Tibial nerve (tissue), 4 donors: ENCODE measurements at places on chromosomes 7 and 10.

- DNase-seq, result peak; percentile 40
These were observed 46.7 kb downstream of the PARD3 start for GRCh38 chr10:34768261-34768971.

GRCh38 chr7:21782996-21783395 is 162.7 kb downstream of the CDCA7L start:
- DNase-seq, result no peak

GRCh38 chr7:19353180-19353579 is 208.0 kb upstream of the FERD3L start:
- DNase-seq, result no peak

DNA sequence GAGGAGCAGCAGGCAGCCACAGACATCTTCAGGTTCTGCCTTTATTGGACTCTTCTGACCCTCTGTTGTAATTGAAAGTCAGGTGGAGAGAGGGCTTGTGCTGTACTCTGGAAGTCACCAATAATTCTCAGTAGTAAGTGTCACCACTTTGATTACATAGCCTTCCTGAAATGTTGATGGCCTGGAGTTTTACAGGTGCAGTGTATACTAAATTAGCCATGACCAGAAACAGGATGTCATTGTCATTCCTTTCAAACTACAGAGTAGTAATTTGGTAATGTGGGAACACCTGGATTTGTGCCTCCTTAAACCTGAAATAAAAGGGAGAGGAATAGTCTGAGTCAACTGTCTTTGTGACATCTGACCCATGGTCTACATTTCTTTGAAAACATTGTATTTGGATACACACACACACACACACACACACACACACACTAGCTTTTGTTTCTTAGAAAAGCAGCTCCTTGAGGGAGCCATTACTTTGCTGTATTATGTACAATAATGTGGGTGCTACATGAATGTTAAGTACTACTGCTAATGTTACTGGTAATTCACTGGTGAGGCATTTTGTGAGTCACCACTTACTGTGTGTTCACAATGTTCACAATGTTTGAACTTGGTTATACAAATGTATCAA is 19.6 kb downstream of the ARL4A start:
- DNase-seq, result no peak

DNA sequence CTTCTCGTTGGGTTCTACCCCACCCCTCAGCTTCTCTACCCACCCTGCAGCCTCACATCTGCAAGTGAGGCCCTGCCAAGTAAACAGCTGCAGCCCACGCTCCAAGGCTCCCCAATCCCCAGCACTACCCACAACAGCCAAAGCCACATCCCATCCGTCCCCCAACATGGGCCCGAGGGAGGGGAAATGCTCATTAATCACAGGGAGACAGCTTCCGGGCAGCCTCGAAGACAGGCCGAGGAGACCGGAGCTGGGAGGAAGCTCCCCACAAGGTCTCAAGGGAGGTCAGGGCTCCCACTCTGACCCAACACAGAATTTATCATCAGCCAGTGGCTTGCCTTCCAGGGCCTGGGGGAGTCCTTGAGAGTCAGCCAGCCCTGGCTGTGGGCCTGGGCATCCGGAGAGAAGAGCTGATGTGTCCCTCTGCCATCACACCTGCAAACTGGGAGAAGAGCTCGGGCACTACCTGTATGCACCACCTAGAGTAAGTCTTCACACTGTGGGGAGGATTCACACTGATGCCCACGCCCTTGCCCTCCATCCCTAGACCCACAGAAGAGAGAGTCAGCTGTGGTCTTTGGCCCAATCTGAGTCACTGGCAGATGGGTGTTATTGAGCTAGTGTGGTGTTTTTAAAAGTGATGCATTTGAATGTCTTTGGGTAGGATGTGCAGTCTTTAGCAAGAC is 115.5 kb upstream of the ZMIZ1 start:
- DNase-seq, result no peak

DNA sequence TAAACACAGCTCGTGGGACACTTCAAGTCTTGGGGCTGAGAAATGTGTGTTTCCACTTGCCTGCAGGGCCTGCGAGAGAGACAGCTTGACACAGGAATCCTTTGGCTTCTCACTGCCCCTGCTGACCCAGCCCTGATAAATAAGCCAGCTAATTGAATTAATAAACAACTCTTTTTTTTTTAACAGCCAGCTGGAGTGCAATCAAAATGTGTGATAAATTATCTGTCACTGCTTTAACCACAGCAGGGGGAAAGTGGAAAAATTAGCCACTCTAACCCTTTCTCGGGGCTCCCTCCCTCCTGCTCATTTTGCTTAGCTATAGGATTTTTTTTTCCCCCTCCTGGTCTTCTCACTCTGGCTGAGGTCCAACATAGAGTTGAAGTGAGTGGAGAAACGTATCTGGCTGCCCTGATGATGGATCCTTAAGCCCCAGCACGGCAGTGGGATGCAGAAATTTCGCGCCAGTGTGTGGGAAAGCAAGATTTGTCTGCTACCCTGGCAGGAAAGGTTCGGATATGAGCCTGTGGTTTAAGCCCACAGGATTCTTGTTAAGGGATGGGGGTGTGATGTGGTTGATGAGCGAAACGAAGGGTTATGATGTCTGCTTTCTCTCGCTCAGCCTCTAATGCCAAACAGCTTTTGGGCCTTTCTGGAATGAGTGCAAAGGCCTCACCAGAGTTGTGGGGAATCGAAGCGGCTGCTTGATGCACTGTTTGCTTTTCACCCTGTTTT is 173.8 kb downstream of the TRIL start:
- no peak for DNase-seq

DNA sequence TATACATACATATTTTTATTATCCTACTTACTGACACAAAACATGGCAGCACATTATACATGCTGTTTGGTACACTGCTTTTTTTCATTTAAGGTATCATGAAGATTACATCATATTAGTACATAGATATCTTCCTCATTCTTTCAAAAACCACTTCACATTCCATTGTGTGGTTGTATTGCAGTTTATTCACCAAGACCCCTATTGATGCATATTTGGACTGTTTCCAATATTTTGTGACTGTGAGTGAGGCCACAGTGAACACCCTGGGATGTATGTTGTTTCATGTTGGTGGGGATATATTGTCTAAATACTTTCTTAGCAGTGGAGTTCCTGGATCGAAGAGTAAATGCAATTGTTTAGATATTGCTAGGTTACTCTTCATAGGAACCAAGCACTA is 39.0 kb downstream of the TFAM start:
- no peak for DNase-seq

GRCh38 chr10:124971276-124971675 is 29.4 kb downstream of the ZRANB1 start:
- no peak for DNase-seq

DNA sequence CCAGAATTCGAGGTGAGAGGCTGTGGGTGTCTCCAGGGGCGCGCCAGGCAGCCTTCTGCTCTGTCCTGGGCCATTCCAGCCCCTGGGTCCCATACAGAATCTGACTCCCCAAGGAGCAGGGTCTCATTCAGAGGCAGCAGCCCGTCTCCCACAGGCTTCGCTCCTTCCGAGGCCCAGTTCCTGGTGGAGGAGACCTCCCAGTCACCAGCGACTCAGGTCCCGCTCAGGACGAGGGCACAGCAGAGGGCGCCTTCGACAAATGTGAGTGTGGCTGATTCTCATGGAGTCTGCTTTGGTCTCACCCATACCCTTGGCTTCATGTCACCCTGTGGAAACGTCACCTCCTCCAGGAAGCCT is 81.8 kb upstream of the GPR26 start:
- DNase-seq, result no peak

GRCh38 chr7:7369134-7369533 is 166.5 kb downstream of the COL28A1 start:
- no peak for DNase-seq

DNA sequence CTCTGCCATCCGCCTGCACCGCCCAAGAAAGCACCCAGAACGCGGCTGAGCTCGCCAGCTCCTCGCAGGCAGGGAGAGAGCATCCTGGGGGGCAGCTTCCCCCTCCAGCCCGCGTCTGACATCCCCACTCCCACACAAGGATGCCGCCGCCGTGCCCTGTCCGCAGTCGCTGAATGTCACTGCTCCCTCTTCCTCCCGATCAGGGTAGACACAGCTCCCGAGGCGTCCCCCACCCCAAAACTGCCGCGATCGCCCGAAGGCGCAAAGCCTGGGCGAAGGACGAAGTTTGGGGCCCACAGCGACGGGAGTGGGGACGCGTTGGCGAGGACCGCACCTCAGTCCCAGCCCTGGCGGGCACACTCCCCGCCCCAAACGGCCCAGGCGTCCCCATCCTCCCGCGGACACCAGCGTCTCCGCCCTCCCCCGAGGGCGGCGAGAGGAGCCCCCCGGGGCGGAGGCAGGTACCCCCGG is 1.5 kb upstream of the KAT6B start:
- no peak for DNase-seq

- no peak for DNase-seq
These were observed 32.9 kb upstream of the AKR1C2 start for GRCh38 chr10:5036511-5036910.
